ENCODE measurements at places on chromosomes 12 and 14.

DNA sequence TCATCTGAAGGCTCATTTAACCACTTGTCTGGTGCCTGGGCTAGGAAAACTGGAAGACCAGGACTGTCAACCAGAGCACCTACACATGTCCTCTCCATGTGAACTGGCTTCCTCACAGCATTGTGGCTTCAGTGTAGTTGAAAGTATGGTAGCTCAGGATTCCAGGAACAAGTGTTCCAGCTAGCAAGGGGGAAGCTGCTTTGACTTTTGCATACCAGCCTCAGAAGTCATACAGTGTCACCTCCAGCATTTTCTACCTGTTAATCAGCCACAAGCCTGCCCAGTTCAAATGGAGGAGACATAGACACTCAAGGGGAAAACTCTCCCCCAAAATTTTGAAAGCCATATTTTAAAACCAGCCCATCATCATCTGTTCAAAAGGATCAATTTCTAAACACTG is 212.8 kb upstream of the CAND1 start:
- DNase-seq, result no peak

- DNase-seq, result no peak
Measured at GRCh38 chr12:79374545-79374944, 316.2 kb downstream of the PAWR start.

DNA sequence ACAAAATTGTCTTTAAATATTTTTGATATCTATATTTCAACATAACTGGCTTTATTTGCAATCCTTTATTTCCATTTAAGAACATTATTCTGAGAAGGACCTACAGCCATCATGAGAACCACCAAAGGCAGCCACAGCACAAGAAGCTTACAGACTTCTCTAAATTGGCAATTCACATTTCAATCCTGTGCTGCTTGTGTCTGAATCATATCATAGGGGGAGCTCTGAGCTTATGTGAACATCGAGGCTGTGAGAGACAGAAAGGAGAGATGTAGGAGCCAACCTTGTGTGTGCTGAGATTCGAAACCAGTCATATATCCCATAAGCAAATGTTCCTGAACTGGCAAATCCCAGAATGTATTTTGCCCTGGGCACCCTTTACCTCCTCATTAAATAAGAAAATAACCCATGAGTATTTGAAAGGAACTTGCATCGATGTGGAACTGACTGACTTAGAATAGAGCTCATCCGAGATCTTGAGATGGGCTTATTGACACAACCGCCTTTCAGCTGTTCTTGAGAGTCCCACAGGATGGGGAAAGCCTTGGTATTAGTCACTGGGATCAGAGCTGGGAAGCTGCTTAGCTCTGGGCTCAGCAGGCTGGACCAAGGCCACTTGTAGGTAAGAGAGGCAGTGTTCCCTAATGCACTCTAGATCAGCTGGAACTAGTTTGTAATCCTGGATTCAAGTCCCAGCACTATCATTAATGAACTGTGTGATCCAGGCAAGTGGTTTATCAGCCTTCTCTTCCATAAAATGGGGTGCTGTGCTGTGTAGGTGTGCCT is 329.8 kb downstream of the CACNA1C start:
- DNase-seq, result no peak

- DNase-seq, result peak; percentile 83
Measured at GRCh38 chr12:56593909-56594621, 36.1 kb downstream of the BAZ2A start.

DNA sequence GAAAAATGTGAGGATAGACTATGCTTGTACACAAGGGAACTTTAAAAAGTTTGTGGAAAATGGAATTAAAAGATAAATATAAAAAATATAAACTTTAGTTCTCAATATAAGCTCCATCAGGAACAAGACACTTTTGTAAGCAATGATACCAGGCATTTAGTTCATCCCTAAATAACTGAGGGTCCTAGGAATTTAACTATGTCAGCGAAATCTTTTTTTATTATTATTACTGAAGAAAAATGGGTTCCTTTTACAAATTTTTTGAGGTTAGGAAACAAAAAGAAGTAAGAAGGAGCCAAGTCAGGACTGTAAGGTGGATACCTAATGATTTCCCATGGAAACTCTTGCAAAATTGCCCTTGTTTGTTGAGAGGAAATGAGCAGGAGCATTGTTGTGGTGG is 102.8 kb downstream of the TRMT5 start:
- no peak for DNase-seq

DNA sequence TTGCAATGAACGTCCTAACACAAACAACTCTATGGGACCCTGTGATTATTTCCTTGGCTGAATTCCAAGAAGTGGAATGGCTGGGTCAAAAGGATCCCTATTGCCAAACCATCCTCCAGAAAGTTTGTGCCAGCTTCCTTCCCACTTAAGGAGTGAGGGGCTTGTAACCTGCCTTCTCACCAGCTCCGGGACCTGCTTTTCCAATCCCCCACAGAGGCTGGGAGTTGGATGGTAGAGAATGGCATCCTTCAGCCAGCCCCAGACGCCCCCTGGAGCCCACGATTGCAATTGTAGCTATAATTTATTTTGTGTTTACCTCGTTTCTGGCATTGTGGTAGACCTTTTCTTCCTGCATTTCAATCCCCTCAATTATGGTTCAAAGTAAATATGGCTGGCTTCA is 9.7 kb upstream of the ZDHHC22 start:
- no peak for DNase-seq

GRCh38 chr12:4958697-4959375 is 49.1 kb downstream of the KCNA1 start:
- no peak for DNase-seq

DNA sequence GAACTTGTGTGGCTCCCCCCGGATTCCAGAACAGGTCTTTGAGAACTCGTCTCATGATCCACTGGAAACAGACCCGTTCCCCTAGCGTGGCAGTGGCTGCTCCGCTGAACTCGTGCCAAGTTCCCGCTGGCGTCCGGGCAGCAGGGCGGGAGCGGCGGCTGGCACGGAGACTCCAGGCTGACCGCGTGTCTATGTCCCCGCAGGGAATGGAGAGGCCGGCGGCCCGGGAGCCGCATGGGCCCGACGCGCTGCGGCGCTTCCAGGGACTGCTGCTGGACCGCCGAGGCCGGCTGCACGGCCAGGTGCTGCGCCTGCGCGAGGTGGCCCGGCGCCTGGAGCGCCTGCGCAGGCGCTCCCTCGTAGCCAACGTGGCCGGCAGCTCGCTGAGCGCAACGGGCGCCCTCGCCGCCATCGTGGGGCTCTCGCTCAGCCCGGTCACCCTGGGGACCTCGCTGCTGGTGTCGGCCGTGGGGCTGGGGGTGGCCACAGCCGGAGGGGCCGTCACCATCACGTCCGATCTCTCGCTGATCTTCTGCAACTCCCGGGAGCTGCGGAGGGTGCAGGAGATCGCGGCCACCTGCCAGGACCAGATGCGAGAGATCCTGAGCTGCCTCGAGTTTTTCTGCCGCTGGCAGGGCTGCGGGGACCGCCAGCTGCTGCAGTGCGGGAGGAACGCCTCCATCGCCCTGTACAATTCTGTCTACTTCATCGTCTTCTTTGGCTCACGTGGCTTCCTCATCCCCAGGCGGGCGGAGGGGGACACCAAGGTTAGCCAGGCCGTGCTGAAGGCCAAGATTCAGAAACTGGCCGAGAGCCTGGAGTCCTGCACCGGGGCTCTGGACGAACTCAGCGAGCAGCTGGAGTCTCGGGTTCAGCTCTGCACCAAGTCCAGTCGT is 1.5 kb downstream of the APOLD1 start:
- peak; percentile 79 for DNase-seq

DNA sequence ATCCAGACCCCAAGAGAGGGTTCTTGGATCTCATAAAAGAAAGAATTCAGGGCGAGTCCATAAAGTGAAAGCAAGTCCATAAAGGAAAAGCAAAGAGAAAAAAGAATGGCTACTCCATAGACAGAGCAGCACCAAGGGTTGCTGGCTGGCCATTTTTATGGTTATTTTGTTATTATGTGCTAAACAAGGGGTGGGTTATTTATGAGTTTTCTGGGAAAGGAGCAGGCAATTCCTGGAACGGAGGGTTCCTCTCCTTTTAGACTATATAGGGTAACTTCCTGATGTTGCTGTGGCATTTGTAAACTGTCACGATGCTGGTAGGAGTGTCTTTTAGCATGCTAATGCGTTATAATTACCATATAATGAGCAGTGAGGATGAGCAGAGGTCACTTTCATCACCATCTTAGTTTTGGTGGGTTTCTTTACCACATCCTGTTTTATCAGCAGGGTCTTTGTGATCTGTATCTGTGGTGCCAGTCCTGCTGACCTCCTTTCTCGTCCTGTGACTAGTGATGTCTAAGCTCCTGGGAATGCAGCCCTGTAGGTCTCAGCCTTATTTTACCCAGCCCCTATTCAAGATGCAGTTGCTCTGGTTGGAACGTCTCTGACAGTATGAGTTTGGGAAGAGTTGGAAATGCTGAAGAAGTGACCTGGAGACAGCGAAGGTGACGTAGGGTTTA is 100.5 kb downstream of the ZNF664 start:
- no peak for DNase-seq

DNA sequence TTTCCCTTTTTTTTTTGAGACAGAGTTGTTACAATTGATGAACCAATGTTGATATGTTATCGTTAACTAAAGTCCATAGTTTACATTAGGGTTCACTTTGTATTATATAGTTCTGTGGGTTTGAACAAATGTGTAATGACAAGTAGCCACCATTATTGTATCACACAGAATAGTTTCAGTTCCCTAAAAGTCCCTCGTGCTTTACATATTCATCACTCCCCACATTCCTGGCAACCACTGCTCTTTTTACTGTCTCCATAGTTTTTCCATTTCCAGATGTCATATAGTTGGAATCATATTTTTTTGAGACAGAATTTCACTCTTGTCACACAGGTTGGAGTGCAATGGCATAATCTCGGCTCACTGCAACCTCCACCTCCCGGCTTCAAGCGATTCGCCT is 12.5 kb downstream of the HSD17B6 start:
- DNase-seq, result no peak

DNA sequence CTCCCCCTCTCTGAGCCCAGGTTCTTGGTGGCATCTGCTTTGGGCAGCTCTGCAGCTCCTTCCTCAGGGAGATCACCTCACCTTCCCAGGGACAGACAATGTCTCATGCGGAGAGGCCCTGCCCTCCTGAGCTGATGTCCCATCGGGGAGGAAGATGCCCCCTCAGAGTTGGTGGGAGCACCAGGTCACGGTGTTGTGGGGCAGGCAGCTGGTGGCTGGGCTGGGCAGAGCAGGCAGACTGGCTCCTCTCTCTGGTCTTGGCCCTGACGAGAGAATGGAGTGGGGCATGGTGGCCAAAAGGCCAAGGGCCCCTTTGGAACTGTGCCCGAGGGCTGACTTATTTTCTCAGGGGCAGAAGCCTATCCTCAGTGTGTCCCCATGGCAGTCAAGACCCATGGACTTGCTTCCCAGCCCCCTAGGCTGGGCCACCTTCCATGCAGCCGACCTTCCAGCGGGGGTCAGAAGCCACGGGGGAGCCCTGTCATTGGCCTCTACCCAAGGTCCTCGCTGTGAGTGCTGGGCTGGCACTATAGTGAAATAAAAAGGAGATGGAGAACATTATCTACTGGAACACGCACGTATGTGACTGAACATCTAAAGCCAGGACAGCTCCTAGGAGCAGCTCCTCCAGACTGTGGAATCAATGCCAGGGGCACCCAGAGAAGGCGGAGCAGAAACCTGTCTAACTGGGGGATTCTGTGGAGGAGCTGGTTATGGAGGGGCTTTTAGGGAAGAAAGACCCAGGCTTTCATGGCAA is 21.9 kb downstream of the PPP2R5C start:
- DNase-seq, result no peak

GRCh38 chr12:47715877-47716548 is 9.3 kb downstream of the ENDOU start:
- DNase-seq, result no peak

DNA sequence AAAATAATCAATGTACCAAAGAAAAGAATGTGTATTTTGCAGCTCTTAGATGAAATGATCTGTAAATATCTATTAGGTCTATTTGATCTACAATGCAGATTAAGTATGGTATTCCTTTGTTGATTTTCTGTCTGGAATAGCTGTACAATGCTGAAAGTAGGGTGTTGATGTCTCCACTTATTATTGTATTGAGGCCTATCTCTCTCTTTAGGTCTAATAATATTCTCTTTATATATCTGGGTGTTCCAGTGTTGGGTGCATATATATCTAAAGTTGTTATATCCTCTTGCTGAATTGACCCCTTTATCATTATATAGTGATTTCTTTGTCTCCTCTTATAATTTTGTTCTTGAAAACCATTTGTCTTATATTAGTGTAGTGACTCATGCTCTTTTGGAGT is 885.5 kb upstream of the FOXG1 start:
- DNase-seq, result no peak

DNA sequence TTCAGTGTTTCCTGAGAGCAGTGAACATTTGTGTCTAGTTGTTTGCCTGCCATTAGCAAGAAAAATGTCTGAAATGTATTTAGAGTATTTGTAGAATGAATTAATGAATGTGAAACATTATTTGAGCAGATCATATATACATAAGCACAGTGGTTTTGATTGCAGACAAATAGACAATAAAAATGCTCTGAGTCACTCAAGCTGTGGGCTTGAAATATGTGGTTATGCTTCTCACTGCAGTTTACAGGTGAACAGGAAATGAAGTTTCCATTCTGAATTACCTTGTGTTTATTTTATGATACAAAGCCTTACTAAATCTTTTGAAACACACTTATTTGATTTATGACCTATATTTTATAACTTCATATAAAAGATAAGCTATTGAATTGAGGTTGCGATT is 827.7 kb downstream of the TMTC2 start:
- DNase-seq, result no peak

GRCh38 chr12:24741216-24741615 is 207.7 kb downstream of the BCAT1 start:
- no peak for DNase-seq

DNA sequence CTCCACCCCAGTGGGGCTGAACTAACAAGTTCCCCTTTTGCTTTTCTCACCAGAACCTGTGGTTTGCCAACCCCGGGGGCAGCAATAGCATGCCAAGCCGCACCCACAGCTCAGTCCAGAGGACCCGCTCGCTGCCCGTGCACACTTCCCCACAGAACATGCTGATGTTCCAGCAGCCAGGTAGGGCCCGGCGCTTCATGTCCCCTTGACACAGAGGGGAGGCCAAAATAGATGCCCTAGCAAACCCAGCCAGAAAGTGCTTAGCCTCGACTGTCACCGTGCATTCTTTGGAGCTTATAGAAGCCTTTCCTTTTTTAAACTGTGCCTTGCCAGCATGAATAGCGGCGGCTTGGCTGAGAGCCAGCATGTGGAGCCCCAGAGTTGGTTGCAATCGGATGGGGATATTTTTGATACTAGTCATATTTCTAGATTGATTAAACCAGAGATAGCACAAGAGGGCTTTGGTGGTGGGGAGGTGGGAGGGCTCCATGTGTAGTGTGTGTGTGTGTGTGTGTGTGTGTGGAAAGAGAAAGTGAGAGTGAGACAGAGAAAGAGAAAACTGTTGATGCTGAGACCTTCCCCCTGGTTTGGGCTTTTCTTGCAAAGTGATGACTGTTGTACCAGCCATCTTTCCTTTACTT is 126.1 kb downstream of the GCH1 start:
- DNase-seq, result peak; percentile 63

DNA sequence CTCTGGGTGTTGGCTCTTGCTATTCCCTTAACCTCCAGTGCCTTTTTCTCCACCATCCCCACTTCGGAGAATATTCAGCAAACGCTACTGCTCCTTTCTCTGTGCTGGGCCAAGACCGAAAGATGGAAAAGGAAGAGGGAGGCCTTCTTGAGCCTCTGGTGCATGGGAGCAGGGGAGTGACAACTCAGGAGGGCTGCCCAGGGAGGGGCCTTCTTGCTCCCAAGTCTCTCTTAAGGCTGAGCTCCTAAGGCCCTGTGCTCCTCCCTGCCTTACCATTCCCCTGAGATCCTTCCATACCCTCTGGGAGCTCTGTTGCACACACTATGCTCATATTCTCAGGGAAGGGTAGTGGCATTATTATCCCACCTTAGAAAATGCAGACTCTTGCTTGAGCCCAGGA is 34.9 kb downstream of the SH2B3 start:
- no peak for DNase-seq
